ENCODE measurements at places on chromosomes 5 and 9.
A peak's percentile ranks its signal among the peaks of the same experiment; 100 is the strongest.

GRCh38 chr9:84226126-84226525 is 114.4 kb downstream of the SLC28A3 start:
- no peak for DNase-seq

DNA sequence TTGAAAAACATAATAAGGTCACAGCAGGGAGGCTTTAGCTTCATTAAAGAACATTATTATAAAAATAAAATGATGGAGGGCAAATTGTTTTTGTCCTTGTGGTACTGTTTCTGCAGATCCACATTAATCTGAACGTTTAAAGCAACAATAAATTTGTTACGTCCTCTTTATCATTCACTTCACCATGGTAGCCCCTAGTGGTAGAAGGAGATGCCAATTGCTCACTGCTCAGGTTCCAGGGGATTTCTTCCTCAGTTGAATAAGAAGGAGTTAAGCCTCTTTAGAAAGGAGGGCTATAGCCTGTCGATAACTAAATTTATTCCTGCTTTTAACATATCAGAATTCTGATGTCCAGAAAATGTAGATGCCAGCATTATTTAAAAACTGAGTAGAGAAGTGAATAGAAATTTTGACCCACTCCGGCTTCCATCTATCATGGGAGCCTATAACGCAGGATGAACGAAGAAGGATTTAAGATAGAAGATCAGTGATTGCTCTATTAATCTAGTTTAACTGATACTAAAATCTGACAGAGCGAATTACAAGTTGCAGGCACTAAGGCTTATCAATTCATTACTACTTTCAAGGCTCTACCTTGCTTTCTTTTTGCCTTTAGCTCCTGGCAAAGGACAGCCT is 692.3 kb downstream of the PTPRD start:
- peak; percentile 5 for DNase-seq

GRCh38 chr5:90390928-90391327 is 18.6 kb downstream of the CETN3 start:
- no peak for DNase-seq

DNA sequence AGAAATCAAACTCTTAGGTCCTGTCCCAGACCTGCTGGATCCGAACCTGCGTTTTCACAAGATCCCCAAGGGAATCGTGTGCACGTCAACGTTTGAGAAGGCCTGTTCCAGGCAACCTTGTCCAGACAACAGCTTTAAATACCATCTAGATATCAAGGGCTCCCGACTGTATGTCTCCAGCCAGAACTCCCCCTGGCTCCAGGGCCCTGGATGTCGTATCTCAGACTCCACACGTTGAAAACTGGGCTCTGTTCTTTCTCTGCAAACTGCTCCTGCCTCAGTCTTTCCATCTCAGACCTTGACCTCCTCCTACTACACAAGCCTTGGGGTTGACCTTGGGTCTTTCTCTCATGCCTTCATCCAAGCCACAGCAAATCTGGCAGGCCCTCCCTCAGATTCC is 5.8 kb upstream of the ENG start:
- no peak for DNase-seq

GRCh38 chr5:143373076-143373475 is 30.4 kb downstream of the NR3C1 start:
- DNase-seq: no peak

All from OCI-LY7 (cell line).